Stimulated activated CD4-positive, alpha-beta T cell treated with anti-CD3 and anti-CD28 coated beads, Interleukin-4, amount 100 ng/mL, for 24 hours (primary cell): ENCODE measurements at places on chromosomes 1 and 21.

DNA sequence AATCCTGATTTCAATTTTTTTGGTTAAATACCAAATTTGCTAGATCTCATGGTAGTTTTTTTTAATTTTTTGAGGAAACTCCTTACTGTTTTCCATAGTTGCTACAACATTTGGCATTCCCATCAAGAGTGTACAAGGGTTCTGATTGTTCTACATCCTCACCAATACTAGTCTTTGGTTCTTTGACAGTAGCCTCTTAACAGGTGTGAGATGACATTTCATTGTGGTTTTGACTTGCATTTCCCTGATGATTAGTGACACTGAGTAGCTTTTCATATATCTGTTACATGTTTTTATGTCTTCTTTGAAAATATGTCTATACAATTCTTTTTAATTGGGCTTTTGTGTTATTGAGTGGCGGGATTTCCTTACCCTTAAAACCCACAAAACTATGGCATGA lies 20.9 kb upstream of the RGS13 start:
- DNase-seq, result no peak

GRCh38 chr1:109239409-109240068 lies 9.8 kb upstream of the CELSR2 start:
- DNase-seq, result peak; percentile 25

DNA sequence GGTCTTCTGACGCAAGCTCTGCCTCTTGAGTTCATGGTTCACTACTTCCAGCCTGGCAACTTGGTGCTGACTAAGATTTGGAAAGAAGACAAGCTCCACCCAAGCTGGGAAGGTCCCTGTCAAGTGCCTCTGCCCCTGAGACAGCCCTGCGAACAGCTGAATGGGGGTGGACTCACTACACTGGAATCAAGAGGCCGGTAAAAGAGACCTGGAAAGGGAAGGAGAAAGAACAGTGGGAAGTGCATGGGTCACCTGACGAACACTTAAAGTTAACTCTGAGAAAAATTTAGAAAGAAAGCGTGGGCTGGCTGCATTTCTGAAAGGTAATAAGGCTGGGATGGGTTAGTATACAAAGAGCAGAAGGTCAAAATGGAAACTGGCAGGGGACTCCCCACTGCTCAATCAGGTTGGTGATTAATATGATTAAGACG lies 26.1 kb upstream of the ZNF496 start:
- no peak for DNase-seq

GRCh38 chr1:95426772-95427171 lies 192.8 kb downstream of the RWDD3 start:
- no peak for DNase-seq

DNA sequence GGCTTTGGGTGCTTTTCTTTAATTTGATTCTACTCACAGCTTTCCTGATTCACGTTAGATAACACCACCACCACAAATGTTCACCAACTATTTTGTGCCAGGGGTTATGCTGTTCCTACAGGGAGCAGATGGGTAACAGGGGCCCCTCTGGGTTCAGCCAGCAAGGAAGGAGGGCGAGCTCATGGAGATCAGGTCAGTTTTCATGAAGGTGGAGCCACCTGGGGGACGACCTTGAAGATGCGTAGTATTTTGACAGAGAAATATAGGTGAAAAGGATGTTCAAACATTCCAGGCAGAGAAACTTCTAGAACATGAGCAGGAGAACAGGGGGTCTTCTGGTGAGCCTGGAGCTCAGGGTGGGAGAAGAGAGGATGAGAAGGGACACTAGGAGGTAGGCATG lies 28.9 kb downstream of the KIAA0040 start:
- no peak for DNase-seq

- DNase-seq, result no peak
Measured at GRCh38 chr1:29460694-29461093, 224.4 kb downstream of the PTPRU start.

- DNase-seq, result no peak
Measured at GRCh38 chr1:235112297-235113182, 16.1 kb downstream of the TOMM20 start.

- DNase-seq, result no peak
Measured at GRCh38 chr1:17177651-17178050, 27.3 kb upstream of the PADI1 start.

DNA sequence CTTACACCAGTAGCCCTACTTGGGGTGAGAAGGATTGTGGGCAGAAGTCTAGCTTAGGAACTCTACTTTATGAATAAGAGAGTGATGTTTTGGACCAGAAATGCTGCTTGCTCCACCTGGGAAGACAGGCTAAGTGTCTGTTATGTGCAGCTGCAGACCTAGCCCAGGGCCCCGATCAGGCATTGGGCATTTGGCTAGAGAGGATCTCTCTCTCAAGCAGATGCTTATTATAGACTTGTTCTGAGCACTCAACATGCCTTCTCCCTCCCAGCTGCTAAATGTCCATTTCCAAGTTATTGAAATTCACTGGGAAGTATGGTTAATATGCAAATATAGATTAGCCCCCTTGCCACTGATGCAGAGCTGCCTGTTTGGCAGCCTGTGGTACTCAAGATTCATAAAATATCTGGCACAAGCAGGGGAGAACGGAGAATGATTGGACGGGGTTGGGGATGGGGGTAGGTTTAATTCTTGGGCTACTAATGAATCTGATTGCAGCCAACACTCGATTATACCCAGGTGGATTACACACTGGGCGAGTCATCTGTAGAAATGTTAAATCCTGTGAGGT lies 115.9 kb downstream of the KCND3 start:
- DNase-seq, result no peak

- no peak for DNase-seq
Measured at GRCh38 chr1:62070384-62071011, 124.2 kb upstream of the L1TD1 start.

DNA sequence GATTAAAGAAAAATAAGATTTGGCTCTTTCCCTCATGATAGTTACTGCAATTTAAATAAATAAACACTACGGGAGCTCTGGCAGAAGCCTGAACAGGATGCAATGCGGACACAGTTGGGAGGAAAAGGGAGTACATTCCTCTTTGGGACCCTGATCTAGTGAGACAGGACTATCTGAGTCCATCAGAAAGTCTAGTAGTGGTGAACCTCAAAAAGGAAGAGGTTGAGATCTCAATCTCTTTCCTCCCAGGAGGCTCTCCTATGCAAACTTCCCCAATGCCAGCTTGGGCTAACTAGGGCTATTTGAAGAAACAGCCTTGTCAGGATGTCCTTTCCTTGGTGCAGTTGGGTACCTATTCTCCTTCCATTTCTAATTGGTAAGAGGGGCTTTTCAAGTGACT lies 4.9 kb upstream of the ABCD3 start:
- no peak for DNase-seq

GRCh38 chr1:229693129-229693900 lies 67.3 kb downstream of the URB2 start:
- no peak for DNase-seq

GRCh38 chr1:200674838-200675587 lies 5.3 kb upstream of the DDX59 start:
- no peak for DNase-seq

DNA sequence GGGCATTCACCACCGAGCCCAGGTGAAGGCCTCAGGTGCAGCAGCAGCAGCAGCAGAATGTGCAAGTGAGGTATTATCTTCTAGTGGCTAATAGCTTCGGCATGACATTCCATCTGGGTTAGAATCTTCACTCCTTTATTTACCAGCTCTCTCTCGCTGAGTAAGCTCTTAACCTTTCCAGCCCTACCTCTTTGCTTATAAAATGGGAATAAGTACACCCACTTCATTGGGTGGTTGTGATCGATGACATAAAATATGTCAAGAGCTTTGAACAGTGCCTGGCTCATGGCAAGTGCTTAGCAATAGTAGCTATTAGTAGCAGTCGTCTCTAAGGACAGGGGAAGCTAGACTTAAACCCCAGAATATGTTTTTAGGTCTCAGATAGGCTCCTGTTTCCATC lies 149.5 kb downstream of the NOS1AP start:
- no peak for DNase-seq
